ENCODE measurements at places on chromosomes 2 and 18.

GRCh38 chr2:175259164-175259563 is 77.7 kb upstream of the ATP5MC3 start:
- H3K4me1 ChIP-seq = no peaks in the 10 kb centered on the region
- H3K36me3 ChIP-seq = no peaks in the 10 kb centered on the region
- DNase-seq = no peak
- no peak overlapping the region for H3K4me3 ChIP-seq
- peaks cover 23% of the 10 kb centered on the region for H3K27me3 ChIP-seq
- no peak overlapping the region for H3K27ac ChIP-seq

DNA sequence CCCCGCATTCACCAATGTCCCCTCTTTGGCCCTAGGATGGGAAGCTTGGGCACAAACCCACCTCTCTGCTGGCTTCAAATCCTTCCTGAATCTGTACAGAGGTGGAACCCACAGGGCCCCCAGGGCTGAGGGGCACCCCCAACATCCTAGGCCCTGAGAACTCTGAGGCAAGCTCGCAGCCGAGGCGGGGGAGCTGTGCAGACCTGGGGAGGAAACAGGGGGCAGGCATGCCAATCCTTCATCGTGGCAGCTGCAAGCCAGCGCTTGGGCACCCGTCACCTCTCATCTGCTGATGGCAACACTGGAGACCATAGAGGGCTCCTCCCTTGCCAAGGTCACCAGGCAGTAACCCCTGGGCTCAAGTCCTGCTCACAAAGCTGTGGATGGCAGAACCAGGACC is 10.8 kb downstream of the ECEL1 start:
- no peak overlapping the region for H3K4me3 ChIP-seq
- no peaks in the 10 kb centered on the region for H3K4me1 ChIP-seq
- H3K27ac ChIP-seq = no peak overlapping the region
- peaks cover 55% of the 10 kb centered on the region for H3K27me3 ChIP-seq

DNA sequence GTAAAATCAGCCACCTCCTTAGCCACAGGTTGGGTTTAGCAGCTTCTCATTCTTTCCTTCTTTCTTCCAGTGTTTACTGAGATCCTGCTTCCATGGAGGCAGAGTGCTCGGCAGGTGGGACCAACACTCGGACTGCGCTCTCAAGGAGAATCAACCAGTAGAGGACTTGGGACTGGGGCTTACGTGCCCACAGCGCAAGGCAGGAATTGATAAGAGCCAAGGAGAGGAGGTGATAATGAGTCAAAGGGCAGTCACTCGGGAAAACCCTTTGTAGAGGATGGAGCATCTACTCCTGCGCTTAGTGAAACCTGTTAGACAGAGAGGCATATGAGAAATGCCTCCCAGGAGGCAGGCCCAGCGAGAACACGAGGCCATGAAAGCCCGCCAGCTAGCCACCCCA is 2.9 kb upstream of the MRO start:
- H3K27ac ChIP-seq = no peak overlapping the region
- no peak overlapping the region for H3K4me3 ChIP-seq
- no peaks in the 10 kb centered on the region for H3K36me3 ChIP-seq
- H3K4me1 ChIP-seq = no peaks in the 10 kb centered on the region
- H3K27me3 ChIP-seq = no peaks in the 10 kb centered on the region

DNA sequence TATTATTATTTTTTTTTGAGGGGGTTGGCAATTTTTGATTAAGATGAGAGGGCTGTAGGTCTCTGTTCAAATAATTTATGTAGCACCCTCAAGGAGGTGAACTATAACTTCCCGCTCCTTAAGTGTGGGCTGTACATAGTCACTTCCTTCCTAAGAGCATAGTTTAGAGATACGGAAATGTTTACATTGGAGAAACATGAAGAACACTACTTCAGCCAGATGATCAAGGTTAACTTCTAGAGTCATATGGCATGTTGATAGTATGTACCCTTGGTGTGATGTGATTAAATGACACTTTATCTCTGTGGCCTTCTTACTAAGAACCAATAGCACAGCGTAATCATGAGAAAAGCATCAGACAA is 93.7 kb downstream of the MIB1 start:
- H3K4me3 ChIP-seq = no peak overlapping the region
- no peaks in the 10 kb centered on the region for H3K4me1 ChIP-seq
- peaks cover 6% of the 10 kb centered on the region for H3K36me3 ChIP-seq
- H3K27ac ChIP-seq = no peak overlapping the region

- no peaks in the 10 kb centered on the region for H3K4me1 ChIP-seq
- peaks cover 59% of the 10 kb centered on the region for H3K27me3 ChIP-seq
- H3K36me3 ChIP-seq = no peaks in the 10 kb centered on the region
- H3K4me3 ChIP-seq = no peak overlapping the region
- DNase-seq = no peak
Measured at GRCh38 chr2:222833410-222833809, 27.4 kb upstream of the ACSL3 start.

- peaks cover 46% of the 10 kb centered on the region for H3K27me3 ChIP-seq
- no peaks in the 10 kb centered on the region for H3K4me1 ChIP-seq
- H3K27ac ChIP-seq = no peak overlapping the region
- no peak overlapping the region for H3K4me3 ChIP-seq
- DNase-seq = no peak
- no peaks in the 10 kb centered on the region for H3K36me3 ChIP-seq
Measured at GRCh38 chr18:50628533-50628905, 68.6 kb downstream of the MAPK4 start.

GRCh38 chr18:62729487-62730386 is 14.4 kb downstream of the PHLPP1 start:
- DNase-seq = no peak
- no peaks in the 10 kb centered on the region for H3K27me3 ChIP-seq
- H3K4me3 ChIP-seq = no peak overlapping the region
- no peak overlapping the region for H3K27ac ChIP-seq
- H3K4me1 ChIP-seq = peaks cover 12% of the 10 kb centered on the region

GRCh38 chr2:145066856-145067548 is 547.1 kb upstream of the ZEB2 start:
- no peak for DNase-seq
- H3K36me3 ChIP-seq = no peaks in the 10 kb centered on the region
- H3K4me3 ChIP-seq = no peak overlapping the region

DNA sequence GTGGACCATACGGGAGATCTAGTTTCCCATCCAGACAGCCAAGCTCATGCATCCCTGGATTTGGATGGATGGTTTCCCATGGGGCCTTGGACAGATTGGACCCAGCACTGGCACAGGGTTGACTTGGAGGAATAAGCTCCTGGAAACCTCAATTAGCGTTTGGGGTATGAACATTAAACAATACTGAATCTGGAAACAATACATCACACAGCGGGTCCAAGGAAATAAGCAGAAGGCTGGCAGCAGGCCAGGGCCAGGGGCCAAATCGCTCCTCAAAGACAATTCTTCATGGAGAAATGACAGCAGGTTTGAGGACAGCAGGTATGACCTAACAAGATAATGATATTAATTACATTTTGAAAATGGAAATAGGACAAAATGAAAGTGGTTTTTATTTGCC is 540.6 kb downstream of the RIT2 start:
- no peaks in the 10 kb centered on the region for H3K36me3 ChIP-seq
- no peaks in the 10 kb centered on the region for H3K4me1 ChIP-seq
- H3K4me3 ChIP-seq = no peak overlapping the region
- no peak overlapping the region for H3K27ac ChIP-seq

DNA sequence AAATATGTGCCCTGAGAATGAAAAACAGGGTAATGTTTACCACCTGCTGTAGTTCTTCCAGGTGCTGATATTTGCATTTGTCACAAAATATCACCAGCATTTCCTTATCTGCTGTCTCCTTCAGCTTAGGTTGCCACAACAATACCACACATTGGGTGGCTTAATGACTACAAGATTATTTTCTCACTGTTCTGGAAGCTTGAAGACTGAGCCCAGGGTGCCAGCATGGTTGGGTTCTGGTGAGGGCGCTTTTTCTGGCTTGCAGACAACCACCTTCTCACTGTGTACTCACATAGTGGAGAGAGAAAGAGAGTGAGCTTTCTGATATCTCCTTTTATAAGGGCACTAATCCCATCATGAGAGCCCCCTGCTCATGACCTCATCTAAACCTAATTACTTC is 407.5 kb upstream of the RGPD4 start:
- H3K36me3 ChIP-seq = peaks cover 2% of the 10 kb centered on the region
- DNase-seq = no peak
- no peaks in the 10 kb centered on the region for H3K27me3 ChIP-seq
